Iris pigment epithelial cell (primary cell): ENCODE measurements at places on chromosomes 5 and 9.

DNA sequence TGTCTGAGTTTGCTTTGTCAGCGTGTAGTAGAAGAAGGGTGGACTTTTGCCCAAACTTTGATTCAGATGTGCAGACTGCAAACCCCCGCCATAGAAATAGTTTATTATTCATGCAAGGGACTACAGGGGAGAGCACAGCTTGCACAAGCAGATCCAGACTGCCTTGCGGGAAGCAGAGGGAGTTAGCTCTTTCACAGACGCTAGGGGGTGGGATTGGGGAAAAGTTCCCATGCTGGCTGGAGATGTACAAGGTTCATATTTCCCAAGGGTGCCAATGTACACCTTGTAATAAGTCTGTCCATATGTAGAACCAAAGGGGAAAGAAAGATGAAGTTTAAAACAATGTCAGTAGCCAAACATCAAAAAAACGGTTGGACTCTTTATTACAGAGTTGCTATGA lies 749.7 kb upstream of the COX7C start:
- DNase-seq: no peak

DNA sequence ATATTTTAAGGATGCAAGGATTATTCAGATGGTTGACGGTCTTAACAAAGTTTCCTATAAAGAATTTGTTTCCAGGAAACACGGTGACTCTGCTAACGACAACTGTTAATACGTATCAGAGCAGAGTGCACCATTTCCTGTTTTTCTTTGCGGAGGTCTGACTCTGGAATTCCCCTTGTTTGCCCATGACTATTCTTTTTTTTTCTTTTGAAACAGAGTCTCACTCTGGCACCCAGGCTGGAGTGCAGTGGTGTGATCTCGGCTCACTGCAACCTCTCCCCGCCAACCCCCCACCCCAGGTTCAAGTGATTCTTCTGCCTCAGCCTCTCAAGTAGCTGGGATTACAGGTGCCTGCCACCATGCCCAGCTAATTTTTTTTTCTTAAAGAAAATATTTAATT lies 115.9 kb downstream of the CDC42SE2 start:
- peak; percentile 92 for DNase-seq

DNA sequence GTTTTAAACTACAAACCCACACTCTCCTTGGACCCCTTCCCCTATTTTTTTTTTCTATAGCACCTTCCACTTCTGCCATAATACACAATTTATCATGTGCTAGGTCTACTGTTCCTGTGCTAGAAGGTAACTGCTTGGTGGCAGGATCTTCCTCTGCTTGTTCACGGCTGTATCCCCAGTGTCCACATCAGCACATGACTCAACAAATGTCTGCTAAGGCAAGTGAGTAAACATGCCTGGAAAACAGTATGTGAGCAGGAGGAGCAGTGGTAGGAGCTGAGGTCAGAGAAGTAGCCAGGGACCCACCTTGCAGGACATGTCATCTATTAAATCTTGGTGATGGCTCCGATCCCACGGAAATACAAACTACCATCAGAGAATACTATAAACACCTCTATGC lies 79.4 kb downstream of the AUH start:
- DNase-seq: peak; percentile 69

DNA sequence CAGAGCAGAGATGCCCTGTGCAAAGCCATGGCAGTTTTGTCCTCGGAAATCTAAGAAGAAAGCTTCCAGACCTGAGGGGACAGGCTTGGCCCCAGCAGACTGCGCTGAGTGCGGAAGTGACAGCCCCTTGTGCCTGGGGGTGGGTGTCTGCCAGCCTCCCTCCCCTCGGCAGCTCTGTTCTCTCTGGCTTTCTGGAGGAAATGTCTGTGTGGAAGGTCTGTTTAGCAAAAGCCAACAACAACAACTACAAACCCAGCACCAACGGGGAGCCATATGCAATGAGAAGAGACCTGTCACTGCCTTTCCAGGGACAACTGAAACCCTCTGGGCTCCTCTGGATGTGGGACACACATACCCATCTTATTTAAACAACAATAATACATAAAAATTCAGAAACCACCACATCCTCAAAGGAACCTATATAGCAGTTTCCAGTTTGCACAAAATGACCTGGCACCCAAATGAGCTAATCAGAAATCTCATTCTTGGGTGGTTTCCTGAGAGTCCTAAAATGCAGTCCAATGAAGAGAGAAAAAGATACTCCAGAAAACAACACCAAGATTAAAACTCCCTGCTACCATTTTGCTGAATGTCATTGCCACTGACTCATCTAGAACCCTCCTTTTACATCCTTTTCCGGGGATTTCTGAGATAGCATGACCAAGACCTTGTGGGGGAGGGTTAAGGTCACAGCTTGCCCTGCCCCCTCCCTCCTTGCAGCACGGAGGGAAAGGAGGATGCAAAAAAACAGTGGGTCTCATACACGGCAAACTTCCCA lies 97.7 kb downstream of the AK8 start:
- no peak for DNase-seq

GRCh38 chr9:95953986-95954385 lies 78.5 kb downstream of the ERCC6L2 start:
- DNase-seq: no peak

DNA sequence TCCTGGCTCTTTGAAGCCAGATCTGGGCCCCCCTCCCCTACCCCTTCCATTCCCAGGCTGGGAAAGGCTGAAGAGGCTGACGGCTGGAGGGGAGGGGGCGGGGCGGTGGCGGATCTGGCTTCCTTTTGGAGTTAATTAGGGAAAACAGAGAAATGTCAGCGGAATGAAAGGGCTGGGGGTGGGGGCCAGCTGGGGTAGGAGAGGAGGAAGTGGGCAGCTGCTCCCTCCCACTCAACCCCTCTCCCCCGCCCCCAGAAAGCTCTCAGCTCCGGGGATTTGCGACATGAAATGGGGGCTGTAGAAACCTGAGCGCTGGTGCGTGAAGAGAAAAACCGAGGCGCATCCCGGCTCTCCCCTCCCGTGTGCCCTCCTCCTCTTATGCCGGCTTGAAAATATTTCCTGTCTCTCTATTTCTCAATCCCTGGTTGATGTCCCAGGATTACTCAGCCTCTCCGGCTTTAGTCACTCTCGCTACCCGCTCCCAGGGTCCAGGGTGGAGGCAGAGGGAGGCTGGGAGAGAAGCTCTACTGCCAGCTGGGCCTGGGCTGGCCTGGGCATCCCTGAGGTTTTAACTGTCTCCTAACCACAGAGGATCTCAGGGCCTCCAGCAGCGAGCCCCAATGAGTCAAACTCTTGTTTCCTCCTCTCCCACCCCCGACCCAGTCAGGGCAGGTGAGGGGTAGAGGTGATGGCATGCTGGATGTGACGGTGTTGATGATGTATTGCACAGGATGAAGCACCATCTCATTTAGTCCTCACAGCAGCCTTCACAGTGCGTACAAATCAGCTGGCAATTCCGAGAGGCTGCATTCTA lies 20.1 kb downstream of the PCDHGC5 start:
- DNase-seq: peak; percentile 91

DNA sequence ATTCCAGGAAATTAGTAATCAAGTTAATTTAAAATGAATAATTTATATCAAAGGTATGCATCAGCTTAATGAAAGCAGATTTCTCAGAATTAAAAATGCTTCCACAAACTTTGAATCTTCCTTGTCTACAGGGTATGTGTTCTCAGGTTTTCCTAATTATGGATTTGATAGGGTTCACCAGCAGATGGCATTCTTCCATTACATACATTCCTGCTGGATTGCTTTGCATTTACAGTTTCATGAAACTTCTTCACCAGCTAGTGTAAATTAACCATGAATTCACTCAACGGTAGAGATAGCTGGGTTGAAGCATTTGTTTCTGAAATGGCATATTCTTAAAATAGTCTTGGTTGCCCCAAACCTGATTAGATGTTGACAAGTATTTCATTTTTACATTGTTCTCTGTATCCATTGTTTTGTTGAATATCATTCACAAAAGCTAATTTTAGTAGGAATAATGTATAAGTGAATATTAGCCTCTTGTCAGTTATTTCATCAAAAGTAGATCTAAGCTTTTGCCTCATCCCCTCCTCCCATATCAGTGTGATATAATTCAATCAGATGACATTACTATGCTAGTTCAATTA lies 68.7 kb upstream of the WDR41 start:
- peak; percentile 57 for DNase-seq

- peak; percentile 28 for DNase-seq
These were observed 681 bp downstream of the CPLANE1 start for GRCh38 chr5:37248421-37248969.

GRCh38 chr9:715743-716400 lies 125.6 kb upstream of the DMRT1 start:
- DNase-seq: peak; percentile 50

DNA sequence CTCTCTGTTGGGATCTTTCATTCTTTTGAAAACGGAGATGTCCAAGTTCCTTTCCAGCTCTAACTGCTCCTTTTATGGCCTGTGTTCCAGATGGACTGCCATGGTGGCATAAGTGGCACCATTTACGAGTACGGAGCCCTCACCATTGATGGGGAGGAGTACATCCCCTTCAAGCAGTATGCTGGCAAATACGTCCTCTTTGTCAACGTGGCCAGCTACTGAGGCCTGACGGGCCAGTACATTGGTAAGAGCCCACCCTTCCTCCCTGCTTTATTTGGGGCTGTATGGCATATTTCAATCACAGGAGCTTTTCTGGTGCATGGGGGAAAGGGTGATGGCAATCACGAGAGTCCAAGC lies 4.8 kb downstream of the GPX3 start:
- DNase-seq: no peak

- peak; percentile 58 for DNase-seq
These were observed 225.1 kb downstream of the ADGRV1 start for GRCh38 chr5:90783460-90784333.

- peak; percentile 99 for DNase-seq
These were observed at the start of gene STING1 for GRCh38 chr5:139482050-139482889. Gene STING1 (minus strand): TSS chr5:139482758. CDS start chr5:139481704, 1,054 bp downstream.

DNA sequence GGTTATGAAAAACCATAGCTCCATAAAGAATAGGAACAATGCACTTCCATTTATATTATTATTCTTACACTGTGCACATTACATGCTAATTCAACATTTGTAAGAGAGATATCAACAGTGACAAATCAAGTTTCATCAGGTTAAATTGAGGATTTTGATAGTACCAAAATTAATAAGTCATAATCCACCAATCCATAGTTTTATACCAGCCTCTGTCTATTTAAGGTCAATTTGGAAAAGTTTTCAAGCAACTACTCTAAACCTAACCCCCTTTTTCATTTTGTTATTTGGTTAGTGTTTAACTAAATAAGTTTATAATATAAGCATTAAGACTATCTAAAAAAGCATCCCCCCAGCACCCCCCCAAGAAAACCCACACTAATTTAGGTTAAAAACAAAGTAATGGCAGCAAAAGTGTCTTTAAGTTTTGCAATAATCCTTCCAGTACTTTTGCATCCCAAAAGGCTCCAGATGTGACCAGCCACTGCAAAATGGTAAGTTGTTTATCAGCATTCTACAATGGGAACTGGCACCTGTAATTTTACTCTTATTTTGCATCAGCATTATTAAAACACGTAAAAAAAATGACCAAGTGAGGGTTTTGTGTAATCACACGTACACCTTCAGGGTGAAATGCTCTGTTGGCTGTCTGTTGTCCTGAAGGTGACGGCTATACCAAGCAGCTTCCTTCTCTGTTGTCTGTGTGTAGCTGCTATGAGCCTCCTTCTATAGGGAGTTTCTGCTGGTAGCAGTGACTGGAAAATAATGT lies 36.8 kb upstream of the SSBP2 start:
- DNase-seq: peak; percentile 80

DNA sequence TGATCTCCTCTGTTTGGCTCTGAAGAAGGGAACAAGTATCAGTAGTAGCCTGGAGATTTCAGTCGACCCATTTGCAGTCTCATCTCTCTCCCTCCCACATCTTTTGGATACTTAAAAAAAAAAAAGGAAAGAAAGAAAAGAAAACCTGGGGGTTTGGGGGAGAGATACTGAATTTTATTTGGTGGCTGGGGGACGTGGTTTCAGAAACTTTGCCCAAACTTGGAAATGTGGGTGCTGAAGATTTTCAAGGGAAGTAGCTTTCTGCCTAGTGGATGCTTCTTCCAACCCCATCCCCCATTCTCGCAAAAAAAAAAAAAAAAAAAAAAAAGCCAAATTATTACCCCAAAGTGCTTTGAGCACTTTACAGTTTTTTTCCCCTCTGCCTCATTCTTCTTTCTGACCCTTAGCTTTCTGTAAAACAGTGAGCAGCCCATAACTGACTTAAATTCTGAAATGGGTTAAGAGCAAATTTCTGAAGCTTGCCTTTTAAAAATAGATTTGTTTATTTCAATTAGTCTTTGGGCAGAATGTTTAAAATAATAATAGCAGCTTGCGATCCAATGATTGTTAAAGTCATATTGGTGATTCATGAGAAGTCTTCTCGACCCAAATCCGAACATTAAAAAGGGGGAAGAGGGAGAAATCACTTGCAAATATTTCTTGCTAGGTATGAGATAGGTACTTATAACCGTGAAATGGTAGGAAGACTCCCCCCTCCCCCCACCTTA lies 894 bp downstream of the FST start:
- peak; percentile 10 for DNase-seq

GRCh38 chr9:102461156-102461819 lies 533.8 kb upstream of the CYLC2 start:
- peak; percentile 11 for DNase-seq

GRCh38 chr5:73863876-73864275 lies 237.9 kb downstream of the ARHGEF28 start:
- DNase-seq: no peak

- DNase-seq: no peak
These were observed 189.9 kb downstream of the DEPDC1B start for GRCh38 chr5:60510049-60510448.

DNA sequence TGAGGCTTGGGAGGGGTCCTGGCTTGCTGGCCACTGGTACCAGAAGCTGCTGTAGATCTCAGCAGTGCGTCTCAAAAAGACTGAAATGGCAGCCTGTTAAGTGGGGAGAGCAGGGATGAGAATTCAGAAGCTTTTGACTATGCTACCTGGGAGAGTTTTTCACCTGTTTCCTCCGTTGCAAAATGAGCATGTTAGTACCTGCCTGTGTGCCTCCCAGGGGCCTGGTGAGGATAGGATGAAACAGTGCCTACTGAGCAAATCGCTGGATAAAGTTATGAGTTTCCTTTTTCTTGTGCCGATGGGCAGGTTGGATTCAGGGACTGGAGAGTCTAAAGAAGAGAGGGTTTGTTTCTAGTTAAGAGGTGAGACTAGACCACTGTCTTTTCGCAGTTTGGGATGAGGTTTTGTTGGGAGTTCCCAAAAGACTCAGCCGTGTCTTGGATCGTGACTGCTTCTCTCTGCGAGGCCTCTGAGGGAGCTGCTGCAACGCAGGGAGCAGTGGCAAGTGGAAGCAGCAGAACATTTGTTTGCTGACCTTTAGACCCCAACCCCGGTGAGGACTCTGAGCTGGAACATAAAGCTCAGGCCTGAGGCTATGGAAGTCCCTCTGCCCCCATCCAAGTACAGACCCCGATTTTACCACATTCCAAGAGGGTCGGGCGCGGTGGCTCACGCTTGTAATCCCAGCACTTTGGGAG lies 1.4 kb downstream of the RALGPS1 start:
- no peak for DNase-seq
